GM12878 (cell line): ENCODE measurements at places on chromosomes 12 and 14.

GRCh38 chr14:70190156-70190555 is 1.4 kb upstream of the SLC8A3 start:
- H3K36me3 ChIP-seq: no peaks in the 10 kb centered on the region
- H3K27me3 ChIP-seq: peaks cover 8% of the 10 kb centered on the region
- peaks cover 4% of the 10 kb centered on the region for H3K4me1 ChIP-seq
- DNase-seq: no peak
- no peak overlapping the region for H3K4me3 ChIP-seq

DNA sequence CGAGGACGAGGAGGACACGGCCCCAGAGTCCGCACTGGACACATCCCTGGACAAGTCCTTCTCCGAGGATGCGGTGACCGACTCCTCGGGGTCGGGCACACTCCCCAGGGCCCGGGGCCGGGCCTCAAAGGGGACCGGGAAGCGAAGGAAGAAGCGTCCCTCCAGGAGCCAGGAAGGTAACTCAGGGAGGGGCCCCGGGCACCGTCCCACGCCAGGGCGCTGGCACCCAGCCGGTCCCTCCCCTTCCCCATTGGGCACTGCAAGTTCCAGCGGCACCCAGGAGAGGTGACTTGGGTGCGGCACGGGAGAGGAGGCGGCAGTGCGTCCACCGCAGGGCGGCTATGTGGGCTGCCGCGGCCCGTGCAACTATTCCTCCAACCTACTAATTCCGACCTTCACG is 9.3 kb upstream of the ADSS1 start:
- H3K27ac ChIP-seq: no peak overlapping the region
- no peak for DNase-seq
- H3K36me3 ChIP-seq: no peaks in the 10 kb centered on the region
- H3K4me3 ChIP-seq: no peak overlapping the region
- no peaks in the 10 kb centered on the region for H3K4me1 ChIP-seq

GRCh38 chr14:42719391-42719790 is 1112.7 kb downstream of the LRFN5 start:
- no peaks in the 10 kb centered on the region for H3K27me3 ChIP-seq
- no peak overlapping the region for H3K27ac ChIP-seq
- DNase-seq: no peak

GRCh38 chr14:96634896-96635295 is 132.7 kb downstream of the PAPOLA start:
- H3K36me3 ChIP-seq: no peaks in the 10 kb centered on the region
- no peak overlapping the region for H3K27ac ChIP-seq
- no peak overlapping the region for H3K4me3 ChIP-seq
